ENCODE measurements at places on chromosomes 13 and 19. TPM values are rescaled to one million over a fixed set of nuclear protein-coding genes. Genes with fewer than 3 reads are reported as not detected.

The SLC8A2 gene
- 0.32 TPM for total RNA-seq

The PSG3 gene
- 0.15 TPM for total RNA-seq

The JSRP1 gene
- total RNA-seq = 0.63 TPM

The KIR3DL2 gene
- not detected for total RNA-seq

The RCBTB2 gene
- total RNA-seq = 1.1 TPM

The ZNF471 gene
- total RNA-seq = 0.06 TPM

The COQ8B gene
- total RNA-seq = 78.4 TPM

The KCNC3 gene
- 1.3 TPM for total RNA-seq

The ZNF419 gene
- total RNA-seq = 8.0 TPM

The CYP2S1 gene
- total RNA-seq = 26.9 TPM

The PTGER1 gene
- total RNA-seq = not detected

All from A549 treated with CORT108297 at 1 μM for 4 hours (cell line).